Smooth muscle cell of the umbilical artery (primary cell): ENCODE measurements at places on chromosomes 4 and X. TPM values are rescaled to one million over a fixed set of nuclear protein-coding genes. Genes with fewer than 3 reads are reported as not detected.

POU3F4 gene
- not detected in 2 replicates for total RNA-seq

ANXA10 gene
- 16.5 and 20.5 TPM in 2 replicates for total RNA-seq

SLC25A31 gene
- 0.09 TPM in 1 of 2 replicates, not detected in the other for total RNA-seq

ETDA gene
- not detected in 2 replicates for total RNA-seq

FGB gene
- not detected in 2 replicates for total RNA-seq

PDZD11 gene
- total RNA-seq = 41.6 and 44.8 TPM in 2 replicates

TRIM60 gene
- total RNA-seq = not detected in 2 replicates

GYPA gene
- not detected in 2 replicates for total RNA-seq

KLHL8 gene
- total RNA-seq = 16.6 and 24.3 TPM in 2 replicates

FAT4 gene
- total RNA-seq = 13.4 and 18.5 TPM in 2 replicates

CABS1 gene
- total RNA-seq = not detected in 2 replicates

TRIML2 gene
- total RNA-seq = 0.14 TPM in 1 of 2 replicates, not detected in the other

ZCCHC4 gene
- 14.3 and 16.7 TPM in 2 replicates for total RNA-seq

SSX1 gene
- not detected in 2 replicates for total RNA-seq

CFAP299 gene
- 1.5 and 2.3 TPM in 2 replicates for total RNA-seq

ZFYVE28 gene
- total RNA-seq = 8.0 and 8.1 TPM in 2 replicates

BEX1 gene
- total RNA-seq = 0.89 and 3.8 TPM in 2 replicates

L1CAM gene
- total RNA-seq = 0.59 and 2.6 TPM in 2 replicates

EIF1AX gene
- 32.4 and 35.1 TPM in 2 replicates for total RNA-seq

CHM gene
- 23.2 and 25.2 TPM in 2 replicates for total RNA-seq

RNF128 gene
- total RNA-seq = 9.2 and 29.3 TPM in 2 replicates

PFKFB1 gene
- under 0.01 TPM in 1 of 2 replicates, not detected in the other for total RNA-seq

PPP4R3C gene
- not detected in 2 replicates for total RNA-seq

CYLC1 gene
- not detected in 2 replicates for total RNA-seq

SAT1 gene
- total RNA-seq = 115 and 131 TPM in 2 replicates

RBM10 gene
- total RNA-seq = 44.2 and 61.1 TPM in 2 replicates

ARHGEF6 gene
- 9.8 and 20.8 TPM in 2 replicates for total RNA-seq

CXCL6 gene
- total RNA-seq = 47.2 and 149 TPM in 2 replicates

PAGE3 gene
- total RNA-seq = not detected in 2 replicates

HSFX3 gene
- total RNA-seq = not detected in 2 replicates

S100G gene
- total RNA-seq = not detected in 2 replicates

TKTL1 gene
- total RNA-seq = not detected in 2 replicates

ATP2B3 gene
- total RNA-seq = under 0.01 and 0.09 TPM in 2 replicates

SPANXA1 gene
- total RNA-seq = not detected in 2 replicates

SLITRK4 gene
- 3.6 and 6.6 TPM in 2 replicates for total RNA-seq

SNCA gene
- 27.9 and 30.1 TPM in 2 replicates for total RNA-seq

GPAT3 gene
- total RNA-seq = 2.7 and 8.5 TPM in 2 replicates

CT45A10 gene
- not detected in 2 replicates for total RNA-seq

C4orf51 gene
- not detected in 2 replicates for total RNA-seq

TSPAN6 gene
- total RNA-seq = 36.6 and 84.3 TPM in 2 replicates

RAI2 gene
- not detected in 2 replicates for total RNA-seq

STK32B gene
- total RNA-seq = 0.59 and 1.6 TPM in 2 replicates

GPR82 gene
- total RNA-seq = not detected in 2 replicates

ZNF330 gene
- 27.0 and 33.5 TPM in 2 replicates for total RNA-seq

TEX13B gene
- total RNA-seq = not detected in 2 replicates

EXOC1L gene
- total RNA-seq = not detected in 2 replicates

RTL5 gene
- total RNA-seq = 1.2 and 4.4 TPM in 2 replicates

IL15 gene
- total RNA-seq = 6.0 and 8.3 TPM in 2 replicates

LRCH2 gene
- 13.4 and 19.7 TPM in 2 replicates for total RNA-seq

HSFX4 gene
- total RNA-seq = not detected in 2 replicates

CXorf49B gene
- total RNA-seq = not detected in 2 replicates

CTAG1B gene
- total RNA-seq = not detected in 2 replicates

F11 gene
- total RNA-seq = not detected in 2 replicates

SCRG1 gene
- total RNA-seq = 3.3 and 8.3 TPM in 2 replicates

CD99L2 gene
- total RNA-seq = 82.3 and 84.1 TPM in 2 replicates
